ENCODE measurements at places on chromosomes 3 and 15. TPM values are rescaled to one million over a fixed set of nuclear protein-coding genes. Genes with fewer than 3 reads are reported as not detected.

GRCh38 chr3:132979606-132980005 is 58.6 kb upstream of the TMEM108 start:
- no peak overlapping the region for H3K4me3 ChIP-seq
- H3K27me3 ChIP-seq = no peaks in the 10 kb centered on the region
- H3K4me1 ChIP-seq = no peaks in the 10 kb centered on the region
- DNase-seq = no peak
- H3K36me3 ChIP-seq = no peaks in the 10 kb centered on the region

GRCh38 chr15:41283653-41284426 is 48.6 kb downstream of the OIP5 start:
- H3K27me3 ChIP-seq = no peaks in the 10 kb centered on the region
- peak overlapping the region; percentile 95 for H3K27ac ChIP-seq
- peaks cover 68% of the 10 kb centered on the region for H3K36me3 ChIP-seq

DNA sequence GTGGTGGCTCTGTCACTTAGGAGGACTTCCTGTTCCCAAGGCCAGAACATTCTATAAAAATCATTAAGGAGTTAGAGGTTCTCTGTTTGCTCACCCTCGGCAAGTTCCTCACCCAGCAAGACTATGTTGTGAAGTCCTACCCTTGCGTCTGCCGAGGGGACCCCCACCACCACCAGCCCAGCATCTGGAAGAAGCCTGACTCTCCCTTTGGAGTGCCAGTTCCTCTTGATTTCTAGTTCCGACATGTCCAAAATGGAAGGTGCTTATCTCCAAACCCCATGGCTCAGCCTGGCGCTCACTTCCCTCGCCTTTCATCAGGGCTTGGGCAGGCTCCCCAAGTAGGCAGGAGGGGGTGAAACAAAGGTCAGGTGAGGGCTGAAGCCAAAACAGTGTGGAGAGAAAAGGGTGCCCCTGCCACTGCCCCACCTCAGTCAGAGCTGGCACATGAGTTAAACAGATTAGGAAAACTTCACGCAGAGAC is 41.0 kb downstream of the BHLHE40 start:
- peak overlapping the region; percentile 81 for H3K27ac ChIP-seq
- peaks cover 80% of the 10 kb centered on the region for H3K4me1 ChIP-seq
- no peak for DNase-seq
- no peak overlapping the region for H3K4me3 ChIP-seq
- no peaks in the 10 kb centered on the region for H3K36me3 ChIP-seq

DNA sequence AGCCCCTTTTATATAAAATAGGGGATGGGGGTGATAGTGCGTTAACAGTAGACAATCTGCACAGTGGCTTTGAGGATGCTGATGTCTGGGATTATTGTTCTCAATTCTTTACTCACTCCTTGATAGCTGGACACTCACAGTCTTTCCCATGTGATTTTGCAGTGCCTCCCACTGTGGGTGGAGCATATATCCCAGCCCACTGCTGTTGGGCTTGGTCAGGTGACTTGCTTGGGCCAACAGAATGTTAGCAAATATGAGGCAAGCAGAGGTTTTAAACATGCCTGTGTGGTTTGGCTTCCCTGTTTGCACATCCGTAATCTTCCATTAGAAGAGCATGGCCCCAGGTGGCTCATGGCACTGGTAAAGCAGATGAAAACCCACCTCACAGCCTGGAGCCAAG is 46.5 kb downstream of the CPA3 start:
- no peaks in the 10 kb centered on the region for H3K36me3 ChIP-seq
- H3K27ac ChIP-seq = no peak overlapping the region
- H3K27me3 ChIP-seq = peaks cover 2% of the 10 kb centered on the region
- no peak for DNase-seq

GRCh38 chr3:172522871-172523818 is at the start of gene TNFSF10:
TSS of gene TNFSF10 (minus strand) at chr3:172523430. CDS start at chr3:172523384, 46 bp downstream.
- peak within 1 kb of the TSS; percentile 94 for H3K27ac ChIP-seq
- peak; percentile 90 for DNase-seq
- H3K4me1 ChIP-seq = peaks cover 42% of the 10 kb centered on the region
- peaks cover 40% of the 10 kb centered on the region for H3K36me3 ChIP-seq
- H3K27me3 ChIP-seq = no peaks in the 10 kb centered on the region
- peak within 1 kb of the TSS; percentile 93 for H3K4me3 ChIP-seq

DNA sequence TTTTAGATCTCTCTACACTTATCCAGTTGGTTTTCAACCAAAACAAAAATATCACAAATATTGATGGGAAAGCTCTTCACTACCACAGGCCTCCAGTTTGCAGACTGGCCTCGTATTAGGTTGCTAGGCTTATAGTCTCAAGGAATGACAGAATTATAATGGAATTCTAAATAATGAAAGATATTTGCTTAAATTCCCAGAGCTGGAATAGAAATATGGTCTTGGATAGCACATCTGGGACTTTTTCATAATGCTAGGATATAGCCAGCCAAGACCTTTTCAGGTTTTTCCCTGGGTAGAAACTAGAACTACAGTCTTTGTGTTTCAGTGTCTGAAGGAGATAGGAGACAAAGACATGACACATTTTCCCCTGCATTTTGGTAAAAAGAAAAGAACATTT is 121.9 kb upstream of the STAC start:
- no peaks in the 10 kb centered on the region for H3K27me3 ChIP-seq
- H3K4me3 ChIP-seq = no peak overlapping the region
- no peaks in the 10 kb centered on the region for H3K4me1 ChIP-seq
- no peak for DNase-seq

DNA sequence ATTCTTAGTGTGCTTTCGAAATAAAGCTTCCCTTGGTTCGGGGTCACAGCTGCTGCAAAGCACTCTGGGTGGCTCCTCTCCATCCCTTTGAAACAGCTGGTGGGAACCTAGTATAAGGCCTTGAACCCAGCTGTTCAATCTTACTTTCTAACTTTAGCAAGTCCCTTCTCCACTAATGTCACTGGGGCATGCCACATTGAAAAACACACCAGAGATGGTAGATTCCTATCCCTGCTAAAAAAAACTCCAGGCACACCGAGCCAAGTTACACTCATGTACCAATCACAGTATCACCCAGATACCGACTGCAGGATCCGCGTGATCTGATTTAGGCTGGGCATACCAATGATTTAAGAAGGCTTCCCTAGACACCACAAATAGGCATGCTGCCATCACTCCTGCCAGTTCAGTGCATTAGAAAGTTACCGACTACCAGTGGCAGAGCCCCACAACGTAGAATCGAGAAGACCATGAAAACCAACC is 65.0 kb downstream of the WWTR1 start:
- H3K27ac ChIP-seq = no peak overlapping the region
- DNase-seq = no peak
- H3K4me1 ChIP-seq = no peaks in the 10 kb centered on the region
- no peak overlapping the region for H3K4me3 ChIP-seq
- no peaks in the 10 kb centered on the region for H3K36me3 ChIP-seq

GRCh38 chr15:75653347-75653913 is 5.7 kb downstream of the SNX33 start:
- no peaks in the 10 kb centered on the region for H3K27me3 ChIP-seq
- peaks cover 22% of the 10 kb centered on the region for H3K4me1 ChIP-seq
- DNase-seq = no peak
- H3K4me3 ChIP-seq = no peak overlapping the region
- H3K36me3 ChIP-seq = no peaks in the 10 kb centered on the region
- no peak overlapping the region for H3K27ac ChIP-seq

The TGM5 gene
- 0.31 TPM for total RNA-seq

The SCN11A gene
- total RNA-seq = not detected
